ENCODE measurements at places on chromosomes 1 and 21.

GRCh38 chr1:43936431-43937151 is 3.0 kb downstream of the ARTN start:
- DNase-seq: no peak

- no peak for DNase-seq
Observed at GRCh38 chr1:30313176-30313575, 410.2 kb downstream of the MATN1 start.

DNA sequence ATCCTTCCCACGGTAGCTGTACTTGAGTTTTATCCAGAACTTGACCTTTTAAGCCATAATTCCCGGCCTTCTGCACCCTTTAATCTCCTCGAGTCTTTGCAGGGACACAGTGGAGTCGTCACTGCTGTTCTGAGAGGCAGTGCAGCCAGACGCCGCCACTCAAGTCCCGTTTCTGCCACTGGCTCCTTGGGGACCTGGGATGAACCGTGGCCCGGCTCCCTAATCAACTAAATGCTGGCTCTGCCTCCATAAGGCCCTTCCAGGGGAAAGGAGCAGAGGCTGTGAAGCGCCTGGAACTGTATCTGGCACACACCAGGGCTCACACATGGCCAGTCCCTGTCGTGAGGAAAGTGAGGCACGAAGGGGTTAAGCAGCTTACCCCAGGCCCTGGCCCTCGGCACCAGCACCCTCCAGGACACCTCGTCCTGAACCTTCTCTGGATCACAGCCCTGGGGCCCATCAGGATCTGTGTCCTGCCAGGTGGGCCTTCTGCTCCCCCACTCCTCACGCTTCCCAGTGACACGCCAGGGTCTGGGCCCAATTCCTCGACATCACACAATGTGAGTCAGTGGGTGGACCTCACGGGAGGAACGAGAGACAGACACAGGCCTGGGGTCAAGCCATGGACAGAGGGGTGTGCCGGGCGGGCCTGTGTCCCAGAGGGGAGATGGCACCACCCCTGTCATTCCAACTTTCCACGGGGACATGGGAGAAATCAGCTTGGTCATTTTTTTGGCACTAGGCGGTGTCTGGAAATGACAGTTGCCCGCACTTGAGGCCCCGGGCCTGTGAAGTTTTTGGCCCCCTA is 23.5 kb upstream of the C1orf174 start:
- no peak for DNase-seq

- no peak for DNase-seq
Observed at GRCh38 chr1:241976229-241976628, 18.7 kb downstream of the BECN2 start.

GRCh38 chr1:116889380-116889779 is 20.3 kb upstream of the PTGFRN start:
- no peak for DNase-seq

GRCh38 chr1:180310095-180310494 is 80.0 kb downstream of the LHX4 start:
- DNase-seq: no peak

DNA sequence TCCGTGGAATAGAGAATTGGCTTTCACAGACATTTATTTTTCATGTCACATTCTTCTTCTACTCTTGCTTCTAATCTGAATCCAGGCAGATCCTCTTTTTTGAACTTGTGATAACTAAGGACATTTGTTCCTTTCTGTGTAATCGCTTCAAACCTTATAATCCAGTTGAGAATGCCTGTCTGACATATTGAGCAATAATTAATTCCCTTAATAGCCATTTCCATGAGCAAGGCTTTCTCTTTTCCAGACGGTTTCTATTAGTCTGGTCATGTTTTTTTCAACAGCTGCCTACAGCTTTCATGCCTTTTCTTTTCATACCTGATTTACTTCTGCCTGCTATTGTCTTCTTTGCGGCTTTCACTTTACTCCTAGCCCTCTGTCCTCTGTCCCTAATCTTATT is 163.4 kb downstream of the CYYR1 start:
- DNase-seq: peak; percentile 49

DNA sequence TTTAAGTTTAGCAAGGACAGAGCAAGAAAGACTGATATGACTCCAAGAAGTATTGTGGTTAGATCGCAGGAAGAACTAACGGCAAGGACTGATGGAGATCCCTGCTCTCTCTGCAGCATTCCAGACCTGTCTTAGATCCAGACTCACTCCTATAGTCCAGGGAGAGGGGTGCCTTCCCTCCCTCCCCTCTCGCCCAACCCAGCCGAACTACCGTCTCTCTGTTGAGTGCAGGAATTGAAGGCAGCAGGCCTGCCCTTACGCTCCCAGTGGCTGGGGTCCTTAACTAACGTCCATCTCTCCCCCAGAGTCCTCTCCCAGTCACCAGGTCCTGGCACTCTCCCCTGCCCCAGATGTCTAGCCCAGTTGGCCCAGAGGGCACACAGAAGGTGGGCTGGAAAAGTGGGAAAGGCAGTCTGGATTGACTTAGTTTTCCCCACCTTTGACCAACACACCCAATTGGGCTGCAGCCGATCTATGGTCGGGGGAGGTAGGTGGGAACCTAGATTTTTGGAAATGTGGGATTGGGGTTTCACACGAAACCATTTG is 1.1 kb downstream of the CRABP2 start:
- DNase-seq: no peak

- DNase-seq: no peak
Observed at GRCh38 chr21:25296252-25296651, 311.0 kb downstream of the MRPL39 start.

- no peak for DNase-seq
Observed at GRCh38 chr1:41534181-41535076, 49.9 kb upstream of the EDN2 start.

DNA sequence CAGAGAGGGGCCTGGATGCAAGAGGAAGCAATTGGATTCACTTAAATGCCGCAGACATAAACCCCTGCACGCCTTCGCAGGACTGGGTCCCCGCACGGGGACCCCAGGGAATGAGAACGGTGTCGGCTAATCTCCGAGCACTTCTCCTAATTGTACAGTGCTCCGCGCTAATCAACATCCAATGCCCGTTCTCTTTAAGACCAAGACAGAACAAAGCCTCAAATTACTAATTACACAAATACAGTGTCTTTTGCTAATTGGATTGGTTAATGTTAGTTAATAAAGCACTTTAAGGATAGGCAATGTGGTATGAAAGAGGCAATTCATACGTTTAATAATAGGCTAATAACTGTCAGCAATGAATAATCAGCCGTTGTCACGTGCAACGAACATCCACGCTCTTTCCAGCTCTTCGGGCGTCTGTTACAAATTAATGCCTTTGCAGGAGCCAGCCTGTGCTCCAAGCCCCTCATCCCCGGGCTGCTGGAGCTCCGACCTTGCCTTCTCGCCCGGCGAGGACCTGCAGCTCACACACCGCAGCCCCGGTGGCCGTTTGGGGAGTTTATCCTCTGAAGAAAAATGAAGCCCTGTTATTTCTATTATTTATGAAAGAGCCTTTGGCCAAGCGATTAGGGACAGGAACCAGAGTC is 157.8 kb downstream of the PRDM16 start:
- no peak for DNase-seq

- DNase-seq: no peak
Observed at GRCh38 chr1:204545202-204545601, 29.0 kb downstream of the MDM4 start.

- DNase-seq: no peak
Observed at GRCh38 chr1:46176211-46176865, at the start of gene P3R3URF. Gene P3R3URF (minus strand): TSS chr1:46176488. CDS start chr1:46176471, 17 bp downstream.

GRCh38 chr1:84959294-84959693 is 37.6 kb downstream of the MCOLN2 start:
- no peak for DNase-seq

DNA sequence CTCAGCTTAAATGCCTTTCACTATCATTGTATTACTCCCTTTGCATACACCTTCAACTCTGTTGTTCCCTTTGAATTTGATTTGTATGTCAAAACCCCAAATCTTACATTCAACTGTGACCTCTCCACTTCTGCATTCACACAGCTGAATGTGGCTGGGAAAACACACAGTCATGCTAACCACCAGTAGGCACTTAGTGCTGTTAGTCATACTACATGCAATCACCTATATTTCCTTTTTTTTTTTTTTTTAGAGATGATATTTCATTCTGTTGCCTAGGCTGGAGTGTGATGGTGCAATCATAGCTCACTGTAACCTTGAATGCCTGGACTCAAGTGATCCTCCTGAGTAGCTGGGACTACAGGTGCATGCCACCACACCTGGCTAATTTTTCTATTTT is 16.2 kb downstream of the BTBD8 start:
- DNase-seq: no peak

GRCh38 chr1:15953294-15953771 is 22.6 kb downstream of the ZBTB17 start:
- DNase-seq: no peak

DNA sequence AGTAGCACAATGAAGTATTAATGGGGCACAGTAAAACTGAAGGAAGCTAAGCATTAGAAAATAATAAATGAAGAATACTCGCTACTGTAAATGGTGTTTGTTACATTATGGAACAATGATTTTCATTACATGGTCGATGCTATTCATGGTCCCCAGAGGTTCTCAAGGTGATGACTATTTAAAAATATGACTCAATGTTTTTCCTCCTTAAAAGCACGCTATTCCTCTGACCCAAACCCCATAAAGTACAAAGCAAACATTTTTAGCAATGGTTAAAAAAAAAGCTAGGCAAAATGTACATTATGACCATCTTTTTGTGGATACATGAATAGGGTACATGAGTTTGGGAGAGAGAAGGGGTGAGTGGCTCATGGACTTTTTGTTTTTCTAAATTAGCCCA is 34.3 kb downstream of the VAMP4 start:
- no peak for DNase-seq

DNA sequence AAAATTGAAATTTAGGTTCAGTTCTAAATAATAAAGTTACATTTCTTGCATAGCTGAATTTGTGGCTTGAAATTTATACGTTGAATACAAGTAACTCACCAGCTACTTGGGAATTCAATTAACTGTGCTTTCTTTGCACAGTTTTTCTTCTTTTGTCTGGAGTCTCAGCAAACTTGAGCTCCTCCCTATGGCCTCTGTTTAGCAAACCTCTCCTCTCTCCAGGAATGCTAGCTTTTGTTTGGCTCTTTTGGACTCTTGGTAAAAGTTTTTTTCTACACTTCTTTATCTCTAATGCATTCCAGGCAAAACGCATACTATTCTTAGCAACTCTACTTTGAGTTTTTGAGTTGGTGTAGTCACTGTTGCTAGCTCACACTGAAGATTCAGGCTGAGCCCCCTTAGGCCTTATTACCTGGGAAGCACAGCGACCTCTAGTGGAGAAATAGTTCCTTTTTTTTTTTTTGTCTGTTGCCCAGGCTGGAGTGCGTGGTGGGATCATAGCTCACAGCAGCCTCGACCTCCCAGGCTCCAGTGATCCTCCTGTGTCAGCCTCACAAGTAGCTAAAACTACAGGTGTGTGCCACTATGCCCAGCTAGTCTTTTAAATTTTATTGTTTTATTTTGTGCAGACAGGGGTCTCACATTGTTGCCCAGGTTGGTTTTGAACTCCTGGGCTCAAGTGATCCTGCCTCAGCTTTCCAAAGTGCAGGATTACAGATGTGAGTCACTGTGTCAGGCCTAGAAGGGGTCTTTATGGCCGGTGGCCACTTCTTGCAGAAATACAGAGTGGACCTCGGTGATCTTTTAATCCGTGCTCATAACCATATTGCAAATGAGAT is 61.7 kb downstream of the CASQ2 start:
- peak; percentile 46 for DNase-seq

GRCh38 chr21:25313829-25314228 is 293.5 kb downstream of the MRPL39 start:
- peak; percentile 65 for DNase-seq

DNA sequence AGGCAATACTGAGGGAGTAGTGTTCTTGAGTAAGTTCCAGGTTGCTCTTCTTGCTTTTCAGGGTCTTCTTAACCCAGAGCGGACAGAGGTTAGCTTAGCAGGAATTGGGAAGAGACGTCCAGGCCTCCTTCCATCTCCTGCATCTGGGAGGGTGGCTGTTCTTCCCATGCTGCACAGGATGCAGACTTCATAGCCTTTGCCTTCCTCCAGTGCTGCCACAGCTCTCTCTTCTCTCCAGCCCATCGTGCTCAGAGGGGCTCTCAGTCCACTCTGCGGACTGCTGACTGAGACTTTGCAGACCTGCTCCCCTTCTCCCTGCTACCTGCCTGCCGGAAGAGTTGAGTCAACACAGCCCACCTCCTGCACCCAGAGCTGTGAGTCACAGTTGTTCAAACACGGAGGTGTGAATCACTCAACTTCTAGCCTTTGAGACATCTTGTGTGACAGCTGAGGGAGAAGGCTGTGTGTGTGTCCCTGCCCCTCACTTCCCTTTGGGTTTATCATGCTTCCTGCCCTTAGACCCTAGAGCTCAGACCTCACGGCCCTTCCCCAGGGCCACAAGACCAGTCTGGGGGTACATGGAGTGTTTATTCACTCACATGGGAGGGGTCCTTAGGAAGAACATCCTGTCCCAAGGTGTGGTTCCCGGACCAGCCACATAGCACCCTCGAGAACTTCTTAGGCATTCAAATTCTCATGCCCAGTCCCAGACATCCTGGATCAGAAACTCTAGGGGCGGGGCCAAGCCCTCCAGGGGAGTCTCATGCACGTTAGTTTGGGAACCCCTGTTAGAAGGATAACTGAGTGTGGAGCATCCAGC is 158.3 kb upstream of the CACNA1E start:
- no peak for DNase-seq

- DNase-seq: no peak
Observed at GRCh38 chr1:57377339-57378139, 46.3 kb downstream of the DAB1 start.

- no peak for DNase-seq
Observed at GRCh38 chr21:15875286-15875685, 145.5 kb downstream of the USP25 start.

DNA sequence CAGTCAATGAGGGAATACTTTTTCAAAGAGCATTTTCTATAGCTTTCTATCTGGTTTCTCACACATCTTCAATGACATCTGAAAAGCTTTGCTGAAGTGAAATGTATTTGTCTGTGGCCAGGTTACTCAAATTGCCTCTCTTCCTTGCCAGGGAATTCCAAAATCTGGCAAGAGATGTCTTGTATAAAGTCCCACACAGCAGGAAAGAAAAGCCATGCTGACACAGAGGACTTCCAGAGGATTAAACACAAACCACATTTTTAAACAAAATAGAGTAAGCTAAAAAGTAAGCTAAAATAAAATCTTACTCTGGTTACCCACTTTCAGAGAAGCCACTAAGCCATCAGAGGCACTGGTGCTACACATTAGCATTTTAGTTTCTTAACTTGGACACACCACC is 93.1 kb upstream of the BCAR3 start:
- peak; percentile 37 for DNase-seq
